ENCODE measurements at places on chromosomes 3 and 15. TPM values are rescaled to one million over a fixed set of nuclear protein-coding genes. Genes with fewer than 3 reads are reported as not detected.

Gene RASGRP1
- 0.39 TPM for total RNA-seq

Gene FAM174B
- total RNA-seq: 77.5 TPM

Gene FMN1
- 19.6 TPM for total RNA-seq

Gene SV2B
- total RNA-seq: not detected

Gene SCG5
- total RNA-seq: 0.39 TPM

Gene TFDP2
- total RNA-seq: 57.6 TPM

Gene ALDH1A2
- total RNA-seq: 4.0 TPM

Gene AADACL2
- total RNA-seq: not detected

Gene MYH15
- total RNA-seq: 0.95 TPM

Gene ROPN1B
- total RNA-seq: 0.50 TPM

Gene THPO
- not detected for total RNA-seq

Gene FOXB1
- total RNA-seq: 2.2 TPM

Gene COL6A5
- not detected for total RNA-seq

Gene XCR1
- total RNA-seq: 0.18 TPM

Gene BFSP2
- total RNA-seq: not detected

Gene LYZL4
- total RNA-seq: not detected

Gene TUSC7
- not detected for total RNA-seq

Gene IFT57
- total RNA-seq: 65.7 TPM

Gene NR1I2
- total RNA-seq: not detected

Gene ADAMTS9
- total RNA-seq: 4.5 TPM

Gene GPR62
- not detected for total RNA-seq

Gene MBNL1
- total RNA-seq: 122 TPM

Gene COL7A1
- 151 TPM for total RNA-seq

Gene GOLGA8H
- total RNA-seq: not detected

Gene CEMIP
- total RNA-seq: 0.61 TPM

Gene SEMA5B
- total RNA-seq: not detected

Gene COPG1
- 195 TPM for total RNA-seq

Gene CFAP44
- total RNA-seq: 9.1 TPM

Gene C3orf80
- total RNA-seq: not detected

Gene IQCH
- total RNA-seq: 7.5 TPM

Gene GOLGA6L4
- 1.8 TPM for total RNA-seq

Gene SATB1
- total RNA-seq: 28.7 TPM

Gene CRYGS
- 4.4 TPM for total RNA-seq

Measured in PC-9 (cell line).